Fibroblast of upper back skin (primary cell): ENCODE measurements at places on chromosomes 2 and 18.

DNA sequence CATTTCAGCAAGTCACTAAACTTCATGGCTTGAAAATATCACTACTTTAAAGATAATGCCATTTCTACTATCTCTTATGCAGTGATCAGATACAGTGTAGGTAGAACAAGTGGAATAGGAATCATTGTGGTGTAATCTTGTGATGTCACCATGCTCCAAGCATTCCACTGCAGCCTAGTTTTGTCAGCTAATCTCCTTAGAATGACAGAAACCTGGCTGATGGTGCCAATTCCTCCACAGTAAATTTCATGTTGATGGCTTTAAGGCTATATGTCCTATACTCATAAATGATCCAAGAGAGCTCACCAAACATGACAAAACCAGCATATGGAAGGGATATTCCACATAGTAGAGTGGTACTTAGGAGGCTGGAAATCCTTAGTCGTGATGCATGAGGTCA lies 184.9 kb downstream of the PDE1A start:
- DNase-seq = peak; percentile 20

DNA sequence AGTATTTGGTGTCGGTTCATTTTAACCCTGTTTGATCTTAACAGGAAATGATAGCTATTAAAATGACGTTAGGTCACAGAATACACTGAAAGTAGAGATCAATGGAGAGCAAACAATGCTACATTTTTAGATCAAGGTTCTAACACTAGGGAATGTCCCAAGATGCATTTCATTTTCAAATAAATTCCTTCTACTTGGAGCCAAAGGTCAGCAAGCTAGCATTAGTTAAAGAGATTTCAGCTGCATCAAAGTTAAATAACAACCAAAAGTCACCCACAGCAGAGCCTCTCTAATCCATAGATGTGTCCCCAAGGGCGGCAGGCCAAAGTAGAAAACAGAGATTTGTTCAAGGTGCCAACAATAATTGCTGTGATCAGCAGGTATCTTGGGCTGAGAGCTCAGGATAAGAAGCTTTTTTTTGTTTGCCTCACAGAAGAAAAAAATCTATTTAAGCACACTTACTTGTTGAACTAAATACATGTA lies 1233.6 kb upstream of the TMEFF2 start:
- no peak for DNase-seq

DNA sequence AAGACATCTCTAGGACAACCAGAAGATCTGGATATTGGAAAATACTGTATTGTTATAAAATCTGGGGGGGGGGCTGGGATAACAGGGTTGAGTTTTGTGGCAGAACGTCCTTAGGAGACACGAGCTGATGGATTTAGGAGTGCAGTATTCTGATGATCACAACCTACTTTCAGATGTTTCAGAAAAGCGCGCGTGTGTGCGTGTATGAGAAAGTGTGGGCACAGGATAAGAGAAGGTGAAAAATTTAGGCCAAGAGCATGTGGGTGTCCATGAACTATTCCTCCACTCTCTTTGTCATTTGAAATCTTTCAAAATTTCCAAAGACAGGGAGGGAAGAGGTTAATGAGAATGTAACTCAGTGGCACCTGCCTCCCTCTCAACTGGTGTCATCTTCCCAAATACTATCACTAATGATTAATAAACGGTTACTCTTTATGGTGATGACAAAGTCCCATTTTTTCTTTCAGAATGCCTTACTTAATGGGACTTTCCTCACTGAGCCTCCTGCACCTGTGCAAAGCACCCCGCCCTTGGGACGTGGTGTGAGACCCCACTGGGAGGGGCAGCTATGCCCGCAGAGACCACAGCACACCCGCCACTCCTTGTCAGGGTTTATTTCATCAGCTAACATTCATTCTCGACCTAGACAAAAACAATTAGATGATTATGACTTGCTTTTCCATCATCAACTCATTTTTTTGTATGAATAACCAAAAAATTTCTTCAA lies 53.6 kb downstream of the HS6ST1 start:
- DNase-seq = no peak

DNA sequence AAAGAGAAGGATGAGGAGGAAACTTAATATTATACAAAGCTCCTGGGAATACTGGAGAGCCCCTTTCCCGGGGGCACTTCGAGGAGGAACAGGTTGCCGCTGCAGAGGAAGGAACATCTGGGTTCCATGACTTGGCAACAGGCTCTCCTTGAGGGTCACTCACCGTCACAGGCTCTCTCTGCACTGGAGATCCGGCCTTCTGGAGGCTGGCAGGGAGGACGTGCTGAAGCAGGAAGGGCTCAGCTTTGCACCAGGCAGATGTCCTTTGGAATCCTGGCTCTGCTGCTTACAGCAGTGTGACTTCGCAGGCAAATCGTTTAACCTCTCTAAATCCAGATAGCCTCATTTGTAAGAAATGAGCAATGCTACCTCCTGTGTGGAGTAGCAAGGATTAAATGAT lies 2.9 kb upstream of the DPYSL5 start:
- DNase-seq = no peak

- peak; percentile 97 for DNase-seq
Measured at GRCh38 chr18:8890957-8891464, 185.7 kb downstream of the MTCL1 start.

- DNase-seq = no peak
Measured at GRCh38 chr18:76572518-76573247, 77.6 kb upstream of the ZNF516 start.

GRCh38 chr2:5121642-5122041 lies 570.5 kb upstream of the SOX11 start:
- no peak for DNase-seq

- no peak for DNase-seq
Measured at GRCh38 chr2:219000569-219000960, 7.3 kb upstream of the CRYBA2 start.

DNA sequence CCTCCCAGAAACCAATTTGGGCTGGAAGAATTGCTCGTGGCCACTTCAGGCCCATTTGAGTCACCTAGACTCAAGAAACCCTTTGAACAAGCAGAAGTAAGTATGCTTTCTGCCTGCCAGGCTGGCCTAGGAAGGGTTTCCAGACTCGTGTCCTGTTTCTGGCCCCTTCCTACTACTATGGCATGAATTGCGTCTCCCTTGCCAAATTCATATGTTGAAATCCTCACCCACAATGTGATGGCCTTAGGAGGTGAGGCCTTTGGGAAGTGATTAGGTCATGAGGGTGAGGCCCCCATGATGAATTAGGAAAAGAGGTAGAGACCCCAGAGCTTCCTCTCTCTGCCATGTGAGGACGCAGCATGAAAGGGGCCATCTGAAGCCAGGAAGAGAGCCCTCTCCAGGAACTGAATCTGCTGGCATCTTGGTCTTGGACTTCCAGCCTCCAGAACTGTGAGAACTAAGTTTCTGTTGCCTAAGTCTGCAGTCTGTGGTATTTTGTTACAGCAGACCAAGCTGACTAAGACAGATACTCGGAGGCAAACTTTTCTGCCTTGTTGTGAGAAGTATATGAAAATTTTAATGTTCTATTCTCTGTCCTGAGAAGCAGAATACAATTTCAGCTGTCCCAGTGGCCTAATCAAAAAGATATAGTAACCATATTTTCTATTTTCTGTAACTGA lies 13.1 kb downstream of the GPR45 start:
- DNase-seq = no peak

DNA sequence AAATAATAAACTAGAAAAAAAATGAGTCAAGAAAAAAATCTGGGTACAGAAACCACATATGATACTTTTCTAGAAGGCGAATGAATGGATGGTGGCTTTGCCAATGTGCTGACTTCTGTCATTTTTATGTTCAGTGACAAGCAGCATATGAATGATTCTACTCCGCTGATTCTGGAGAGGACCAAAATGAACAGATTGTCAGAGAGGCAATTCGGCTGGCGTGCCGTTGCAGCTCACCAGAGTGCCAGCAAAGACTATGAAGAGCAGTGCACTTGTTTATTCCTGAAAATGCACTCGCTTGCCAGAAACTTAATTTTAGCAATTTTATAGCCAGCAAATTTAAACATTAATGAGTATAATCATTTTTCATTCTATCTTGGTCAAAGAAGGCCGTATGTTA lies 105.9 kb upstream of the NYAP2 start:
- no peak for DNase-seq
